ENCODE measurements at places on chromosomes 3 and 15. TPM values are rescaled to one million over a fixed set of nuclear protein-coding genes. Genes with fewer than 3 reads are reported as not detected.

The GABRR3 gene
- not detected for total RNA-seq

The IL20RB gene
- 2.4 TPM for total RNA-seq

The ARRDC4 gene
- total RNA-seq, result 9.9 TPM

The SGO1 gene
- 21.0 TPM for total RNA-seq

The SHC4 gene
- 1.0 TPM for total RNA-seq

The TPRG1 gene
- total RNA-seq, result 0.42 TPM

Data from M059J (cell line).